ENCODE measurements at places on chromosomes 11 and 22.

GRCh38 chr11:9170450-9170849 is 79.1 kb upstream of the SCUBE2 start:
- no peak for DNase-seq

DNA sequence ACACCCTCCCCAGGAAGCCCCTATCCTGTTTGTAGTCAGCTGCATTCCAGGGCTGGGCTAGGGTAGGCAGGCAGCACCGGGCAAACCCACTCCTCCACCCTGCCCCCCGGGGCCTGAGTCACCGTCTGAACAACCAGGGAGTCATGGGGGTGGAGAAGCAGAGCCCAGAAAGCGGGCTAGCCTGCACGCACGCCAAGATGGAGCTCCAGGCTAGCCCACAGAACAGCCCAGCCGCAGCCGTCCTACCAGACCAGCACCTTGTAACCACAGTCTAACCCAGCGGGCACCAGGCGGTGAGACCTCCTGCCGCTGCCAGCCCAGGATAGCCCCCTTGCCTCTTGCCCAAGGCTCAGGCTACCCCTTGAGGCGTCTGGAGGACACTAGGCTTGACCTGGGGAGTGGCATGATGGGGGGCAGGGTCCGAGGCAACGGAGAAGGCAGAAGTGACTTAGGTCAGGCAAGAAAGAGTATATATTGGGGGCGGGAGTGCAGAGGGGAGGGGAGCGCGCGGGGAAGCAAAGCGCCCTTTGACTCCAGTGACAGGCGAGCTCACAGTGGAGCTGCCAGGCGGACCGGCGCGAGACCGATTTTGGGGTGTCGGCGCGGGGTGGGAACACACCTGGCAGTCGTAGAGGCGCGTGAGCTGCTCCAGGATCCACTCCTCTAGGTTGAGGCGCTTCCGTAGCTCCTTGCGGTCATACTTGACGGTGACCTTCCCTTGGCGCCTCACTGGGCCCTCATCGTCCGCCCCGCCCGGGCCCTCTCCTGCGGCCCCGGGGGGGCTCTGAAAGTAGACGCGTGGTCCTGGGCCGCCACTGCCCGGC is 734 bp downstream of the PPP1R14B start:
- DNase-seq: no peak

DNA sequence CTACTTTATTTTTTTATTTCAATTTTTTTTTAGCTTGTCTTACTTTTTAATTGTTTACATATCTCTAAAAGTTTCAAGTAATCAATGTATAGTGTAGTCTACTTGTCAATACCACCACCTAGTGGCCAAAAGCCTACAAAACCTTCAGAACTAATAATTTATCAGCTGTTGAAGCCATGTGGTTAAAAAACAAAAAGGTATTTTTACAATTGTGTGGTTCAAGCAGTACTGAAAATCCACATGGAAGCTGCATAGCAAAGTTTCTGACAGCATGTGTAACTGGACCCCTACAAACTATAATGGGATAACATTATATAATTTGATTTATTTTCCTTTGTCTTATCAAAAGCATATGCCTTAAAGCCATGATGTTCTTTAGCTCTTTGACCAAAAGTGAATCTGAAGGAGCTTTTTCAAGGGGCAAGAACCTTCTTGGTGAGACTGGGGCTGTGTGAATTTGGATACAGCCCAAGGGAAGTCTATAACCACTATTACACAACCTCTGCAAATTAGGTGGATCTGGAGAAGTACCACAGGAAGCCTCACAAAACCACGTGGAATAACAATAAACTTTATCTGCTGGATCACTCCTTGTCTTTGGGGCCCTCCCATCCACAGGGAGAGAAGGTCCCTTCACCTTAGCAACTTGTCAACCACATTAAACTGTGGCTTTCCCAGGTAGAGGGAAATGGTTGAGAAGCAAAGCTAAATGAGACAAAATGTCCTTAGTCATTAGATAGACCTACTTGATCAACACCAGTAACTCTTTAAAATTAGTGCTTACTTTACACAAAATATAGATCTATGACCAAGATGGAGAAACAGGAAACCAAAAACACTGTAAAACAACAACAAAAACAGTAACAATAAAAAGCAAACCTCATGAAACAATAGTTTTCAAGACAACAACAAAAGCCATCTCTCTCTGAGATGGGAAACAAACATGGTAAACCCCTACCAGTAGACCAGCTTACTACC is 9.9 kb downstream of the NARS2 start:
- peak; percentile 56 for DNase-seq

DNA sequence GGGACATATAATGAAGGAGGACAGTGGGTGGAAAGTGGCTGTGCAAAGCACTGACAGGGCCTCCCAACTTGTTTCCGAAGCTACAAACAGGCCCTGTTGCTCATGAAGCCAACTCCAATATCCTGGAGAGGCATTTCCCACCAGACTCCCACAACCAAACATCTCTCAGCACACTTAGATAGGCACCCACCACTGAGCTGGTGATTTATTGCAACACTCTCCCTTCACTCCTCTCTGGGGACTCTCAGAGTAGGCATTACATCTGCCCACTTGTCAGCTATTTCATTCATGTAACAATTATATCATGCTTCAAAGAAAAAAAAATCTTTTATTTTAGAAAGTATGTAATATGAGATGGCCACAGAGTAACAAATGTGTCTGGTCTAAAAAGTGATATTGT is 32.1 kb upstream of the PPP2R1B start:
- DNase-seq: no peak

DNA sequence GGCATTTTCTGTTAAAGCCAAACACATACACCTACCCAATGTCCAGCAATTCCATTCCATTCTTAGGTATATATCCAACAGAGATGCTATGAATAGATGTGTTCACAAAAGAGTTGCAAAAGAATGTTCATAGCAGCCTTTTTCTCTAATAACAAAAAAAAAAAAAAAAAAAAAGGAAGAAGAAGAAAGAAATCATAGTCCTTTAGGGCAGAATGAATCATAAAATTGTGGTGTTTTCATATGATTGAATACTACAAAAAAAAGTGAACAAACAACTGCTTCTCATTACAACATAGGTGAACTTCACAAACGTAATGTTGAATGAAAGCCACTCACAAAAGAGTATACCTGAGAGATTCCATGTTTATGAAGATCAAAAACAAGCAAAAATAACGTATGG is 66.8 kb upstream of the GRK3 start:
- no peak for DNase-seq

GRCh38 chr22:47417699-47418098 is 655.2 kb downstream of the TBC1D22A start:
- DNase-seq: no peak

DNA sequence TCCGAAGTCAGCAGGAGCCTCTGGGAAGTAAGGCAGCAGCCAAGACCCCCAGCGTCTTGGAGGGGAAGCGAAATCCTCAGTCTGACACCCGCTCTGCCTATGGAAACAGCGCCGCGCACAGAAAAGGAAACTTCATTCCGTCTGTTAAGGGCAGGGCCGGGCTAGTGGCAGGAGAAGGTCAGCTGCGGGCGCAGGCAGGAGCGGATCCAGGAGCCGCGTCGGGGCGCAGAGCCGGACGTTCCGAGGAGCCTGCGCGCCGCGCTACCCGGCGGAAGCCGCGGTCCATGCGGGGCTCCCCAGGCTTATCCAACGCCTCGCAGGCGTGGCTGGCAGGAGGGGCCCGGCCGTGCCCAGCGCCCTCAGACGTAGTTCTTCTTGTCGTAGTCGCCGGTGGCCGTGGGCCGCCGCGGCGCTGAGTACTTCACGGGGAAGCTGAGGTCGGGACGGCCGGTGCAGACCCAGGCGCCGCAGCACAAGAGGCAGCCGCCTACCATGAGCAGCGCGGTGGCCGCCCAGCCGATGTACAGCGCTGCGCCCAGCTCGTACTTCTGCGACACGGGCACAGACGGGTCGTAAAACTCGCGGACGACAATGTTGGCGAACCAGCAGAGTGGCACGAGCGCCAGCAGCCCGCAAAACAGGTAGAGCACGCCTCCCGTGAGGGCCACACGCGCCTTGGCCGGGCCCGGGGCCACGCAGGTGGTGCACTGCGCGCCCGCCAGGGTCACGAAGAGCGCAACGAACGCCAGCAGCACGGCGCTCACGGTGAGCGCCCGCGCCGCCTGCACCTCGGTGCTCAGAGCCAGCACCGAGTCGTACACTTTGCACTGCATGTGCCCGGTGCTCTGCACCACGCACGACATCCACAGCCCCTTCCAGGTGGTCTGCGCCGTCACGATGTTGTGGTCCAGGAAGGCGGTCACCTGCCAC is 705 bp downstream of the CLDN5 start:
- DNase-seq: no peak

DNA sequence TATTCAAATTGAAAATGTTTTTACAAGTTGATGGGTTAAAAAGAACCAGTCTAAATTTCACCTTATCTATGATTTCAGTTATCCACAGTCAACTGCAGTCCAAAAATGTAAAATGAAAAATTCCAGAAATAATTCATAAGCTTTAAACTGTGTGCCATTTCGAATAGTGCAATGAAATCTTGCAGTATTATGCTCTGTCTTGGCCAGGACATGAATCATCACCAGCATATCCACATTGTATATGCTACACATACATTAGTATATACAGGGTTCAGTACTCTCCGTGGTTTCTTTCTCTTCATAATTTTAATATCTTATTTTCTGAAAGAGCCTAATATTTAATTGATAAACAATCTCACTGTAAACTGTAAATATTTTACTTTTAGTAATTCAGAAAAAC is 45.9 kb downstream of the ARHGAP32 start:
- no peak for DNase-seq

DNA sequence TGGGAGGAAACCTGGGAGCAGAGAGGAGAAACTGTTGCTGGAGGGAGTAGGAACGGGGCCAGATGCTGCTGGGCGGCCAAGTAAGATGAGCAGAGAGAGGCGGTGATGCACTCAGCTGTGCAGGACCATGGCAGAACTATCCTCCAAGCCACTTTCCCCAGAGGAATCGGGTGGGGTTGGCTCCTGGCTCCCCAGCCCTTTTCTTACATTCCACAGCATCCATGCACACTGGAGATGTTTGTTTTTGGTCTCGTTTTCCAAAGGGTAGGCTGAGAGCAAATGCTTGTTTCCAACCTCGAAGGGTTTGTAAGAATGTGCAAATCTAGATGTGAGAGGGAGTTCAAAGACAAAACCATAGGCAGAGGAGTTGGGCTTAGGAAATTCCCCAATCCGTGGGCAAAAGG is 73.2 kb downstream of the DBX1 start:
- DNase-seq: no peak

DNA sequence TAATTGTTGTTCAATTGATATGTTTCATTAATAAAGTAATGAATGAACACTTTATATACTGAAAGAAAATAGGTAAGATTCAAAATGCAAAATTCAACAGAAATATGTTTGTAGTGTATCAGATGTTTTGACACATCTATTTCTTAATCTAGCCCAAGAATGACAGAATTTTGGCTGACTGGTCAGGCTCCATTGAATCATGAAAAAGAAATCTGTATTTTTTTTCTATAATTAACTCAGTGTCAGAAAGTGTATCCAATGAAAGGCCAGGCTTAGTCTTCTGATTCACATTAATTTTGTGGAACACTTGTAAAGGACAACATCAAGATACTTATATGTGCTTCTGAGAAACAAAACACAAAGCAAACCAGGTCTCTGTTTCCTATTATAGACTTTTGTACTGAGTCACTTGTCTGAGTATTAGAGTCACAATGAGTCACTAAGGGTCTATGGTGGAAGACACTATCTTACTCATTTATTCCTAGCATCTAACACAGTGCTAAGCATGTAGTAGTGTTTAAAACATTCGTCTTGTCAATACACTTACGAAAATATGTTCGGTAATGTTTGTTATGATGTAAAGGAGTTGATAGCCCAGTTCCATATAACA is 297.7 kb upstream of the CCDC90B start:
- no peak for DNase-seq

DNA sequence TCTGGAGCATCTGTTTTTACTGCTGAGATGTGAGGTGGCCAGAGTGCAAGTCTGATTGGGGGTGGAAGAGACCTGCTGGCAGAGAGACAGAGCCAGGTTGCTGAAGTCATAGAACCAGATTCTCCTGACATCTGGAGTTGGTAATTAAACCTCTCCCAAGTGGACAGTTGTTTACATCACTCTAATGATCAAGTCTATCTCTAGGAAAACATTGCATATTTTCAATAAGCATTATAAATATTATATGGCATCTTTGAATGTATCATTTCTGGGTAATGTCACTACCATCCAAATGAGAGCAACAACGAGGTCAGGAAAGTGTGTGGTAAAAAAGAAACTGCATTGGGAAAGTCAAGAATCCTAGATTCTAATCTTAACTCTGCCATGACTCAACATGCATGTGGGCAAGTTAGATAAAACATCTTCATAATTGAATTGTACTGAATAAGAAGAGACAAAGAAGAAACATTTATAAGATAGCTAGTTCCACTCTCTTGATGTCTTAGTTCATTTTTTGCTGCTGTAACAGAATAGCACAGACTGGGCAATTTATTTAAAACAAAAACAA is 351.2 kb upstream of the API5 start:
- DNase-seq: no peak

GRCh38 chr11:80625563-80625962 is 1184.7 kb upstream of the TENM4 start:
- DNase-seq: no peak

Measured in putamen (tissue), 1 donor.